ENCODE measurements at places on chromosomes 3 and 15. TPM values are rescaled to one million over a fixed set of nuclear protein-coding genes. Genes with fewer than 3 reads are reported as not detected.

DNA sequence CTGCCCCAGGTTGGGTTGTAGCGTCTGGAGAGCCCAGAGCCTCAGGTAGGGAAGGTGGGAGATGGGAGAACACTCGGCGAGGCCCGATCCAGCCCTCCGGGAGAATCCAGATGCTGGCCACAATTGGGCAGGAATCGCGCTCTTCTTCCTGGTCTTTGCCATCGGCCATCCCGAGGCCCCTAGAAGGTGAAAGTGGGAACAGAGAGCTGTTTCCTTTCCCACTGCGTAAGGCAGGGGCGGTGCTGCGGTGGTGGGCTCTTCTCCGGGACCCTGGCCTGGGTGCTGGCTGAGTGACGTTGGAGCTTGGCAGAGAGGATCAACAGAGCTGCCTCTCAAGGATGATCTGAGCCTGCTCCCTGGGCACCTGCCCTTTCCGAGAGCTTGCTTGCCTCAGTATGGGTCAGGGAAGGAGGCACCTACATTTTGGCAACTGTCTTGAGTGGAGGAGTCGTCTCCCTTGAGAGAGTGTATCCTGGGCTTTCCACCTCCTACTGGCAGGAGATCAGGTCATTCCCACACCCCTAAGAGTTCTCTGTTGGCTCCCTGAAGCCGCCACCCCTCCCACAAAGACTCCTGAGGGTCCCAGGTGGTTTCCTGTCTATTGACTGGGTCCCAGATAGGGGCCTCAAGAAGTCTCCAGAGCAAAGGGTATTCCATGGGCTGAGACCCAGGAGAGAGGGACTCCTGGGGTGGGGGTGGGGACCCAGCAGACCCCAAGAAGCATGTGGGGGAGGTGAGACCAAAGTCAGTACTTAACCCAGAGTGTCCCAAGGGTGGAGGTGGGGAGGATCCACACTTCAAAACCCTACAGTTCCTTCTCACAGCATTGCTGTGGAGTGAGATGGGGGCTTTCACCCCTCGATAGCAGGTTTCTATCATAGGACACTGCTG lies 1.6 kb downstream of the C15orf39 start:
- H3K4me1 ChIP-seq, result peaks cover 12% of the 10 kb centered on the region
- DNase-seq, result no peak
- H3K27ac ChIP-seq, result peak overlapping the region; percentile 90
- no peaks in the 10 kb centered on the region for H3K27me3 ChIP-seq
- H3K4me3 ChIP-seq, result peak overlapping the region; percentile 82
- H3K36me3 ChIP-seq, result no peaks in the 10 kb centered on the region

GRCh38 chr3:187209491-187209890 lies 12.2 kb downstream of the RTP1 start:
- H3K4me3 ChIP-seq, result no peak overlapping the region
- peaks cover 6% of the 10 kb centered on the region for H3K4me1 ChIP-seq

DNA sequence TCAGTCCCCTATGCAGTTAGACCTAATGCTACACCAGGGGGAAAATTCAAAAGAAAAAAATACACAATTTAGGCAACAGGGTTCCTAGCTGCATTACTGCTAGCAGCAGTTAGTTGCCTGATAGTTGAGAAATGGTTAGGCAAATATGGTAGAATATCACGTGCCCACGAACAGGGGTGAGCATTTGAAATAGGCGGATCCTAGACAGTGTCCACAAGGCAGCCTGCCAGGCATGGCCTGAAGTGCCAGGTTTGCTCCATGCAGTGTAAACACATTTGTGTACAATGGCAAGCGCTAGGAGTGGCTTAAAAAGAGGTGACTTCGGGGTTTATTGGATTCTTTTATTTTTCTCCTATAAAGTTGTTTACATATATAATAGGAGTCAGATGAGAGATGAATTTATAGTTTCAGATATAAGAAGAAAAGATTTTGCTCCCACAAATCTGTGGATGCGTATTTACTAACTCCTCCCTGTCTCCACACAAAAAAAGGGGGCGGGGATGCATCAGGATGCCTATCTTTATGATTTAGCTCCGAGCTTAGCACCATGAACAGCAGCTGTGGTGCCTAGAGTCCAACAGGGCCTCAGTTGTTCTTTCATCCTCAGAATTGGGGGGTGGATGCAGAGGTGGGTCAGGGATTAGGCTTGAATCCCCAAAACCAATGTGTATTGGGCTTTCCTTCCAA lies 3.9 kb upstream of the TGM4 start:
- H3K27ac ChIP-seq, result no peak overlapping the region
- no peak overlapping the region for H3K4me3 ChIP-seq
- H3K4me1 ChIP-seq, result no peaks in the 10 kb centered on the region
- H3K36me3 ChIP-seq, result no peaks in the 10 kb centered on the region
- no peak for DNase-seq

Gene SHC4
- 0.24 TPM for total RNA-seq

Gene HRH1
- 9.6 TPM for total RNA-seq

Gene ZIC4
- total RNA-seq, result not detected

DNA sequence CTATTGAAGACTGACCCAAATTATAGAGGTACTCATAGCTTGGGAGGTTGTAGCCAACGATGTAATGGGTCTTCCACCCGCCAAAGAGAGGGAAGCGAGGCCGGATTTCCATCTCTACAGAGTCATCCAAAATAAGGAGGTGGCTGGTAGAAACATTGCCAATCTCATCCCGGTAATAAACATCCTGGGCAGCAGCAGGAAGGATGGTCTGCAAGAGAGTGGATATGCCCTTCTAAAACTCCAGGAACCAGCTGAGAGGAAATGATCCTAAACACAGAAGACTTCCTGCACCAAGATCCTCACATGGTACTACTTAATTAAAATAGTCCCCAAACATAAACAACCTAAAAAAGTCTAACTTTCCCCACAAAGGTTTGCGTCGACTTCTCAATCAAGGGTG lies 20.7 kb downstream of the RPN1 start:
- H3K4me1 ChIP-seq, result peaks cover 1% of the 10 kb centered on the region
- H3K27me3 ChIP-seq, result no peaks in the 10 kb centered on the region
- H3K36me3 ChIP-seq, result no peaks in the 10 kb centered on the region
- no peak overlapping the region for H3K4me3 ChIP-seq
- no peak for DNase-seq

- no peak overlapping the region for H3K4me3 ChIP-seq
- no peaks in the 10 kb centered on the region for H3K4me1 ChIP-seq
- no peak overlapping the region for H3K27ac ChIP-seq
- DNase-seq, result no peak
Measured at GRCh38 chr3:126167566-126167965, 12.8 kb downstream of the ALDH1L1 start.

- H3K27me3 ChIP-seq, result no peaks in the 10 kb centered on the region
- DNase-seq, result no peak
- peak overlapping the region; percentile 77 for H3K27ac ChIP-seq
Measured at GRCh38 chr3:100024520-100025303, 89.6 kb downstream of the FILIP1L start.

DNA sequence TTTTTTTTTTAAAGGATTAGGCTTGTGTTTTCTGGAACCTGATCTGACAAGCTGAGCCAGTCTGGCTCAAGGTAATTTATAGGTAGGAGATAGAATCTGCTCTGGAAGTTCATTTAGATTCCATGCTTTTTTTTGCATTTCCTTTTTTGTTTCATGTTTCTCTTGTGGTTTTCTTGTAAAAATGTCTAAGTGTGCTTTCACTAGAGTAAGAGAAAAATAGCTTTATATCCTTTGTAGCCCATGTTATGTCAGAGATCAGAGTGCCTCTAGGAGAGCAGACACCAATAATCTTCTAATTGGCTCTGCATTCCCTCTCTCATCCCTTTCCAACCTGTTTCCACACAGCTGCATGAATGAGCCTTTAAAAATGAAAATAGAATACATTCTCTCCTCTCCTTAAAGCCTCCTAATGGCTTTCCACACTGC lies 389.8 kb upstream of the KCNMB2 start:
- H3K4me1 ChIP-seq, result no peaks in the 10 kb centered on the region
- H3K4me3 ChIP-seq, result no peak overlapping the region
- no peak for DNase-seq
- H3K36me3 ChIP-seq, result no peaks in the 10 kb centered on the region

Gene SLC15A2
- 0.61 TPM for total RNA-seq
